ENCODE measurements at places on chromosomes 5 and 9.
A peak's percentile ranks its signal among the peaks of the same experiment; 100 is the strongest.

DNA sequence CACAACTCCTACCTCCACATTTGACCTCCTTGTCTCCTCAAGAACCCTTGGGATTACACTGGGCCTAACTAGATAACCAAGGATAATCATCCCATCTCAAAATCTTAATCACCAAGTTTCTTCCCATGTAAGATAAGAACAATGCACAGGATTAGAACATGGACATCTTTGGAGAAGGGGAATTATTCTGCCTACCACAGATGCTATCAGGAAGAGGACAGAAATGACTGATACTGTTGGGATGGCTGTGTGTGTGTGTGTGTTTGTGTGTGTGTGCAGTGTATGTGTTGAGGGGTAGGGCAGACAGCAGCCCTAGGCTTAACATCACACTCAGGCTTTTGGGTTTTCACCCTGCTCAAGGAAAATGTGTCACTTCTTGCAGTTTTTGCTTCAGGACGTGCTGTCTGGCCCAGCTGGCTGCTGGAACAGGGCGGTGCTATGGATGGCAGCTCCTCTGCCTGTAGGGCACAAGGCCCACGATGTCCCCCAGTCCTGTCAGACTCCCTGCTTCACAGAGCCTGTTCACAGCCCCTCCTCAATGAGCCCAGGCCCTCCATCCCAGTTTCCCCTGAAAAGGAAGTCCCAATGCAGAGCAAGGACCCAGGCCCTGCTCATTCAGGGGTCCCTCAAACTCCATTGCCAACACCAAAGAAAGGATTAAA lies 7.7 kb downstream of the CA9 start:
- DNase-seq, result peak; percentile 46

DNA sequence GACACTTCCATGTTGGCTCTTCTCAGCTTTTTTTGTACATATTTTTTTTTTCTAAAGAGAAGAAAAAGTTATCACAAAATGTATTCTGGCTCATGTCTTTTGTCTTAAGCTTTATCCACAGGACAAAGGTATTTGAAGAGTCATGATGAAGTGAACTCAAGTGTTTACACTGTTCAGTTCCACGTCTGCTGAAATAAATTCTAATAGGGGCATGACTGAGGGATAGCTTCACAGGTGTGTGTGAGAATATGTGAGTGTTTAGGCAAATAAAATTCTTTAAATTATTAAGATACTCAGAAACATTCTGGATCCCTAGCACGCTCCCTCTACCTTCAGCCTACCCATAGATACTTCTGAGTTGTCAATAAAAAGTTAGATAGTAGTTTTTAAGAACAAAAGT lies 59.8 kb downstream of the BAAT start:
- DNase-seq, result no peak

DNA sequence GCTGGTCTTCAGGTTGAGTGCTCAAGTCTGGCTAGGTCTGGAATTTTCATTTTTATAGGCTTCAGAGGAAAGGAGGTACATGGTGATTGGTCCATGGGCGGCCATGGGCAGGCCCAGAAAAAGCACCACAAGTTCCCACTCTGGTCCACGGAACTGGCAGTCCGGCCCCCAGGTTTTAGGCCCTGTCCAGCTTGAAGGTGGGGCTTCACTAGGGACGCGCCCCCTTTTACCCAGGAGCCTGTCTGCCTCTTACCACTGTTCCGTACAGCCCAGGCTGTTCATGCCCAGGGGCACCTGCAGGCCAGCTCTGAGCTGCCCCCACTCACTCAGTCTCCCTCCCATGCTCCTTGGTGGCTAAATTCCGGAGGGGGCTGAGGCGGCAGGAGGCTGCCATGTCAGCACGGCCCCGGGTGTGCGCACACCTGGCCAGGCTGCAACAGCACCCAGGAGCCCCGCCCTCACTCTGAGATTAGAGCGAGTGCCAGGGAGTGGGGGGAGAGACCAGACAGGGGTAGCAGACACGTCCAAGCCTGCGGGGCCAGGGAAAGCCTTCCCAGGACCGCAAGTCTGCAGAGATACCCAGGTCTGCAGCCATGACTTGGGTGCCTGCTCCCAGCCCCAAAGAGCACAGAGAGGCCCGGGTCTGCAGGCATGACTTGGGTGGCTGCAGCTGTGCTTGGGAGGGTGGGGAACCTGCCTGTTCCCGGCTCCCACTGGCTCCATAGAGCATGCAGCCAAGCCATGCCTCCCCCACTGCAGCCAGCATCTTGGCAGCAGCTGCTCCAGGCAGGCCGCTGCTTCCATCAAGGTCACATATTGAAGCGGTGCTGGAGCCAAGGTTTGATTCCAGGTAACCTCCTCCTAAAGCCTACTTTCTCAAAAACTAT lies 390.2 kb upstream of the SGCD start:
- DNase-seq, result no peak

DNA sequence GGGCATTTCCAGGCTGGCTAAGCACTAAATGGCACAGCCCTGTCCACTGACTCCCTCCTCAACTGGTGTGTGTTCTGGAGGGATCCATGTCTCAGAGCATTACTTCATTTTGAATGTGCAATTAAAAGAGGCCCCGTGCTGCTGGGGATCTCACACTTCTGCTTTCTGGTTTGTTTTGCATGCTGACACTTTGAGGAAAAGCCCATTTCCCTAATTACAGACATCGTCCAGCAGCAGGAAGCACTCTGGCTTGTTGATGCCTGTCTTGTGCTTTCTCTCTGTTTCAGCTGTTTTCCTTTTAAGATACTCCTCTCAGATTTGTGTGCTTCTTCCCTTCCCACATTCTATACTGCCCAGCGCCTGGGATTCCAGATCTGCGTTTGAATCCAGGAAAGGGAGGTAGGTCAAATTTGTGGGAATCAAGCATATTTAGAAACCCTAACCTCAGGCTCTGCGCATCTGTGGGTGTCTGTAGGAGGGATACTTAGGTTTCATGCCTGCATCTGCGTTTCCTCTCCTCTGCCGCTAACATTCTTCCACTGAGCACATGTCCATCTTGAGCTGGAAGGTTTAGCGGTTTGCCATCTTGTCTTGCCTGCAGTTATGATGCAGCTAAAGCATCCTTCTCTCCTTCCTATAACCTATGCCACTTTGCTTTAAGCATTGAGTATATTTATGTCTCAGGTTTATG lies 25.7 kb downstream of the SYK start:
- no peak for DNase-seq

- no peak for DNase-seq
Measured at GRCh38 chr9:6901180-6901579, 143.4 kb downstream of the KDM4C start.

DNA sequence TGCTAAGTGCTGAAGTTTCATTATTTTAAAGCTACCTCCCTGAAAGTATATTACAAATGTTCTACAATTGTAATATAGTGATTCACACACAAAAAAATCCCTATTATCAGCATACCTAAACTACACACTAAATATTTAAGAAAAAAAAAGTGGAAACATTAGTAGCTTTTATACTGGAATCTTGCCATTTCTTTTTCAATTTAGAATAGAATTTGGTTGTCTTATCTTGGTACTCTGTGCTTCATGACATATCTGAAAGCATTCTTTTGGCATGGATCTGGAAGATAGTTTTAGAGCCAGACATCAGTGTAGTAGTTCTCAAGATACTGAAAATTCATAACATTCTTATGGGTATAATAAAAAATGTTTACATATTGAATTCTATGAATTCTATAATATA lies 35.0 kb downstream of the SLC1A3 start:
- DNase-seq, result peak; percentile 86
